ENCODE measurements at places on chromosomes 2 and 18.

GRCh38 chr18:41052625-41053024, 902.4 kb upstream of the PIK3C3 start:
- DNase-seq: no peak

- DNase-seq: no peak
Measured at GRCh38 chr18:6624271-6624660, 105.2 kb upstream of the ARHGAP28 start.

DNA sequence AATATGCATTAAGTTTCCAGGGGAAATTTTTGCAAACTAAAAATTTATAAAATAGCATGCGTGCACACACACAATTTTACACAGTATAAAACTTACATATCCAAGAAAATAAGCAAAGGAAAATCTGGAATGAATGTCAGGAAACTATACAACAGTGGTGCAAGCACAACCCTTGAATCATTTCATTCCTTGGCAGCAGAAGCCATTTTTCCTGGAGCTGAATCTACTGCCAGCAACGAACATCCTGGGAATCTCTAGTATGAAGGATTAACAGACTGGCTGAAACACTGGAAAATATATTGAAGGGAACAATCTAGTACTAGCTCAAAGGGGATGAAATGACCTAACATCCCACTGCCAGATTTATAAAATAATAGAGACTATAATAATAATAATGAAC, 235.3 kb downstream of the DYM start:
- no peak for DNase-seq

DNA sequence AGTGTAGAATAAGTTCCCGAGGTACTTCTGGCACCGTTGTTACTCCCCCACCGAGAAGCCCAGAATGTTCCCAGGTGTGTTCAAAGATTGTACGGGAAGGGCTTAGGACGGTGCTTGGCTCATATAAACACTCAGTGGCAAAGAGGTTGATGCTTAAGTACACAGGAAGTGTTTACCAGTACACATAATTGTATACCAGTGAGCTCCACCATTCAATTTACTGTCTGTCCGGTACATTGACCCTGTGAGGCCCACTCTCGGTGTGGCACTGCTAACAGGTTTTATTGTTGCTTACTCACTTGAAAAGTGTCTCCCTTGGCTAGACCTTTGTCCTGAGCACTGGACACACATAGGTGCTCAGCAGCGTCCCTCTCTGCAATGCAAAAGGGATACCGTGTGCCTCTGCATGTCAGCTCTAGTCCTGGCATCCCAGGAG, 191.0 kb downstream of the NEDD4L start:
- no peak for DNase-seq

GRCh38 chr2:7812231-7812995, 869.4 kb upstream of the ID2 start:
- DNase-seq: no peak

GRCh38 chr18:61080954-61081528, 252.2 kb upstream of the CDH20 start:
- no peak for DNase-seq

- DNase-seq: peak; percentile 61
Measured at GRCh38 chr2:66575625-66576310, 140.8 kb downstream of the MEIS1 start.

DNA sequence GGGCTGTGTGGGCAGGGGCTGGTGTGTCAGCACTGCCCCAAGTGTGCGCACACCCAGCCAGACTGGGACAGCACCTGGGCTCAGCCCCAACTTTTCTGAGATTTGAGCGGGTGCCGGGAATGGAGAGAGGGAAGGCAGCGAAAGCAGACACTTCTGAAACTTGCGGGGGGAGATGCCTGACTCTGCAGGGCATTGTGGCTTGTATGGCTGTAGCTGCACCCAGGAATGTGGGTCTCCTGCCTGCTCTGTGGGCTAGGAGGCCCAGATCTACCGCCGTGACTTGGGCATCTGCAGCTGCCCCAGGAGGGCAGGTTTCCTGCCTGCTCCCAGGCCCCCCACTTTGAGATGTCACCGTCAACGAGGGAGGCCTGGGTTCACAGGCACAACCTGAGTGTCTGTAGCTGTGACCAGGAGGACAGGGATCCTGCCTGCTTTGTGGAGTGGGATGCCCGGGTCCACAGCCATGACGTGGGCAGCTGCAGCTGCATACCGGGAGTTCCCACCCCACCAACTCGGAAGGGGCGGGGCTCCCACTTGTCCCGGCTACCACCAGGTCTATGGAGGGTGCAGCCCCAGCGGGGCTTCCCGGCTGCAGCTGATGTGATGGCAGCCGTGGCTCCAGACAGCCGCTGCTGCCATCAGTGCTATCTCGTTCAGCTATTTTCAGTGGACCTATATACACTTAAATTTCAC, 95.3 kb downstream of the DOK6 start:
- peak; percentile 15 for DNase-seq

DNA sequence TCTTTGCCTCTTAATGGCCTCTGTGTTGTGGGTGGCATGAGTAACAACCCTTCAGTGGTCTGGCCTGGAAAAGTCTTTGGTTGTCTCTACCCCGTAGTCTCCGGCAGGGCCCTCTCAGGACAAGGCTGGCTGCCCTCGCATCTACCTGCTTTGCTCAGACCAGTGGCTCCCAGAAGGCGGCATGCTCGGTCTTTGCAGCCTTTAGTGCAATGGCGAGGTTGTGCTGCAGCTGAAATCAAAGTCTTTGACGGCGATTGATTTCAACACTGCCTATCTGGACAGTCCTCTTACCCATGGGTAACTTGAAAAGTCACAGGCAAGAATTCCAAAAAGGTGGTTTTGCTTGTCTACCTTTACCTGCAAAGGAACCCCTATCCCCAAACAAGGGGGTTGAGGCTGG, 95.9 kb downstream of the ALPK2 start:
- DNase-seq: no peak

DNA sequence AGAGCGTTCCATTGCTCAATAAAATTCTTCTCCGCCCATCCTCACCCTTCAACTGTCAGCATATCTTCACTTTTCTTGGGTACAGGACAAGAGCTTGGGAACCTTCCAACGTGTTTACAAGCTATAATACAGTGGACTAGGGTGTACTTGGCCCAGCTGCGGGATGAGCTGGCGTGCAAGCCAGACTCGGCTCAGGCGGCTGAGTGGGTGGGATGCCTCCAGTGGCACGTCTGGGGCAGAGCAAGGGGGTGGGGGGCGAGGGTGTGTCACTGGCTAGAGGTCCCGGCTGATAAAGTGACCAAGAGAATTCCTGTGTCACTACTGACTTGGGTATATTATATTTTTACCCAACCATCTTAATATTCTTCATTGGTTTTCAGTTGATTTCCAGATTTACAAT, 179.7 kb downstream of the EVA1A start:
- DNase-seq: no peak

DNA sequence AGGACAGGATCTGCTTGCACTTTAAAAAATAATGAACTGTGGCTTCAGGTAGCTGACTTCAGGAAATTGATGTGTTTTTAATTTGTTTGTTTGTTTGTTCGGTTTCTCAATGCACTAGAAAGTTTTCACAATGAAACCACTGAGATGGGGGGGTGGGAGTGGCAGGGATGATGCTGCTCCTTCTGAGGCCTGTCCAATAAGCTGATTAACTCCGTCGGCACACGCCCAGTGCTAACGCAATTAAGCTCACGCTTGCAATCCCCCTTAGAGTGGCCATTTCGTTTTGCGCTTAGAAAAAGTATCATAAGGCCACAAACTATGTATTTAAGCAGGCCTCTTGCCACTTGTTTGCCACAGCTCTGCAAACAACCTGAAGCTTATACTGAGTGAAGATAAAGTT, 12.5 kb upstream of the GPR39 start:
- no peak for DNase-seq

DNA sequence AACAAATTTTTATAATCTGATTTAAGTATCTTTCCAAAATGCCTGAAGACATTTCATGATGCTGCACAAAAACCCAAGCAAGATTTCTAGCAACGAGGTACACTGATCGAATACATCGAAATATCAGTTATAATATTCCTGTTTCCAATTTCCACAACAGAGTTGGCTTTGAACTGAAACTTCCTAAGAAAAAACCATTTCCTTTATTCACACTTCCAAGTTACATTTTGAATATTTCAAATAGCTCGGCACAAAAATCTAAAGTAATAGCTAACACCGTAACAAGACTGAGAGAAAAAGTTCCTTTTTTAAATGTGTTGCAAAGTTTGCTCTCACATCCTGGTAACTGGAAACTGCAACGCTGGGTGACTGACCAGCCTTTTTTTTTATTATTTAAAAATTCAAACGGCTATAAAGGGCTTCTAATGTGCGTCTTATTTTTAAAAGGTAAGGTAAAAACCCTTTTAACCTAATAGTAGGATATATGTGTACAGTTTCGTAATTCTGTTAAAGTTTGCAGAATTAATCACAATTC, 1.7 kb downstream of the HNRNPLL start:
- no peak for DNase-seq

- DNase-seq: no peak
Measured at GRCh38 chr2:152600051-152600657, 117.1 kb downstream of the PRPF40A start.

GRCh38 chr2:150388289-150388625, 99.2 kb downstream of the RND3 start:
- no peak for DNase-seq

DNA sequence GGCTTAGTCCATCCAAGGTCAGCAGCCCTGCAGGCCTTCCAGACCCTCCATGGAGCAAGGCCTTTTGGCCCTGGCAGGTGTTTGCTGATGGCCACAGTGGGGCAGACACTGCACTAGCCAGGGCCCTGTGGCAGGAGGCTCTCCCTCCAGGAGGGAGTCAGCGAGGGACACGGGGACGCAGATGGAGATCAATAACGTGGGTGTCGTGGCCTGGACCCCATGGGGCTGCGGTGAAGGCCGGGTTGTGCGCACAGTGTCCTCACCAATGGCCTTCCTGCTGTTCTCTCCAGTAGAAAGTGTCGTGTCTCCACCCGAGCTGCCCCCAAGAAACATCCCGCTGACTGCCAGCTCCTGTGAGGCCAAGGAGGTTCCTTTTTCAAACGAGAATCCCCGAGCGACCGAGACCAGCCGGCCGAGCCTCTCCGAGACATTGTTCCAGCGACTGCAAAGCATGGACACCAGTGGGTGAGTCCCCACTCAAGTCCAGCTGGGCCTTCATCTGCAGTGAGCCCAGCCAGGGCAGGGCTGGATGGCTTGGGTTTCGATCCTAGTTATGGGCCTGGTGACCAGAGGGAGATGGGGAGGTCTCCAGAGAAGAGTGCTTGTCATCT, 65.4 kb downstream of the INPP5D start:
- no peak for DNase-seq

DNA sequence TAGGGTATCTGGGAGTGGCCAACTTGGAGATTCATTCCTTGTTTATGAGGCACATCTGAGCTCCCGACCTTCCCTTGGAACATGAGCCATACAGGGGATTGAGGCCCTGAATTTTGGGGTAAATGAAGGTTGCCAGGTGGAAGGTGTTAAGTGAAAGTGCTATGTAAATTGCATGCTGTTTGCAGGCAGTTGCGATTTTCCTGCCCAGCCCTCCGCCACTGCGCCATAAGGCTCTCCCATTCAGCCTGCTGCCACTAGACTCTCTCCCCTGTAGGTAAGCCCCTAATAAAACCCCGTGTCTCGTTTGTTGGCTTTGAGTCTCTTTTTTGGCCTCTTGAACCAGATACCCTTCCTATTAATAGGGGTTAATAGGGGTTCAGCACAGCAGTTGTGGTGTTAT, 33.8 kb downstream of the PCARE start:
- no peak for DNase-seq

GRCh38 chr18:63063171-63063570, 256.4 kb downstream of the BCL2 start:
- no peak for DNase-seq

GRCh38 chr2:223251656-223252229, 199.8 kb downstream of the KCNE4 start:
- DNase-seq: no peak

DNA sequence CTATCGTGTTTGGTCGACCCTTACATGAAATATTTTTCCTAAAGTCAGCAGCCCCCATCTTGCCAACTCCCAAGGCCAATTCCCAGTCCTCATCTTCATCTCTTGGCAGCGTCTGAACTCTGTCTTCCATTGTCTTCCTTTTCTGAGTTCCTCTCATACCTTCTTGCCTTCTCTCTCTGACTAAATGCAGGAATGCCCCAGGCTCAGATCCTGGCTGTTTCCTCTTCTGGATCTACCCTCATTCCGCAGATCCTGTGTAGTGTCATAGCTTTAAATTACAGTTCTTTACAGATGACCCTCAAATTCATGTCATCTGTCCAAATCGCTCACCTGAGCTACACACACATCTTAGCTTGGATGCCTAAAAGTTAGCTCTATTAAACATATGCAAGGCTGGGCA, 94.7 kb downstream of the MMADHC start:
- DNase-seq: no peak

DNA sequence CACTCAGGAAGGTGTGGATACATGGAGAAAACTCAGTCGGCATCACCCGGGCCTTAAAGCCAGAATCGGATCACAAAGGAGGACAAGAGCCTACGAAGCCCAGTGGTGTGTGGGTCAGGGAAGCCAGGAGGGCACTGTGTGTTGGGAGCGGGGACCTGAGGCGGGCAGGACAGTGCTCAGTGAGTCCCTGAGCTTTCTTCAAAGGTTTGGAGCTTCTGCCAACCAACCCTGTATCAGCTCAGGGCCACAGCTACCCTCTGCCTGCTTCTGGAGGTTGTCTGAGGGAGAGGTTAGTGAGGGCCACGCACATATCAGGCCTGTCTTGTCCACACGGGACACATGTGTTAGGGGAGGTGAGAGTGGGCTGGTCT, 52.4 kb downstream of the DYSF start:
- no peak for DNase-seq

- no peak for DNase-seq
Measured at GRCh38 chr2:4844881-4845280, 847.3 kb upstream of the SOX11 start.

GRCh38 chr2:132550946-132551345, 119.1 kb downstream of the LYPD1 start:
- no peak for DNase-seq

GRCh38 chr2:222802514-222803196, 58.2 kb upstream of the ACSL3 start:
- no peak for DNase-seq

DNA sequence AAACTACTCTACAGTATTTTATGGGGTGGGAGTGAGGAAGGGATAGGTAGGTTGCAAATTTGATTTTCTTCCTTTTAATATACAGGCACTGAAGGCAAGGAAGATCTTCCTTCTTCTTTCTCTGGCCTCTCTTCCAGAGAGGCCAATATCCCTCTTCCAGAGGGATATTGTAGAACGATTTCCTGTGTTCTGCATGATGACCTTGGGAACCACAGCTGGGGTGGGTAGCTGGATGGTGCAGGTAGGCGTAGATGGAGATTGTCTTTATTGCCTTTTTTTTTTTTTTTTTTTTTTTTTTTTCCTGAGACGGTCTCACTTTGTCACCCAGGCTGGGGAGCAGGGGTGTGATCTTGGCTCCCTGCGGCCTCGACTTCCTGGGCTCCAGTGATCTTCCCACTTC, 49.4 kb downstream of the GATA6 start:
- no peak for DNase-seq

- no peak for DNase-seq
Measured at GRCh38 chr2:135698838-135699237, 42.8 kb upstream of the UBXN4 start.

DNA sequence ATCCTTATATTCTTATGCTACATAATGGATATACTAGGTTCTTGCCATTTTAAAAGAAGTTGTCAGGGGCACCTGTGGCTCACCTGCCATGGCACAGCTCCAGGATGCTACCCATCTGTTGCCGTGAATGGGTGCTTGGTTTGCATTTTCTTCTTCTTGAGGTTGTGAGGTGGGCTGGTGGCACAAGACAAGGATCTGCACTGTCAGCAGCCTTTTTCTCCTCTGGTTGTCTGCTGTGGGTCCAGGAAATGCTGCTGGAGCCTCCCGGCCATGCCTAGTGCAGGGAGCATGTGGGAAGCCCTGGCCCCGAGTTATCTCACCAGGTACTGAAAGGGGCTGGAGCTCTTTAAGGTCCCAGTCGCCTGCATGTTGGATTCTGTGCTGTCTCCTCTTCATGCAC, 2.6 kb downstream of the IL1R1 start:
- no peak for DNase-seq
